Right cardiac atrium (tissue), 5 donors: ENCODE measurements at places on chromosomes 16 and 17.

DNA sequence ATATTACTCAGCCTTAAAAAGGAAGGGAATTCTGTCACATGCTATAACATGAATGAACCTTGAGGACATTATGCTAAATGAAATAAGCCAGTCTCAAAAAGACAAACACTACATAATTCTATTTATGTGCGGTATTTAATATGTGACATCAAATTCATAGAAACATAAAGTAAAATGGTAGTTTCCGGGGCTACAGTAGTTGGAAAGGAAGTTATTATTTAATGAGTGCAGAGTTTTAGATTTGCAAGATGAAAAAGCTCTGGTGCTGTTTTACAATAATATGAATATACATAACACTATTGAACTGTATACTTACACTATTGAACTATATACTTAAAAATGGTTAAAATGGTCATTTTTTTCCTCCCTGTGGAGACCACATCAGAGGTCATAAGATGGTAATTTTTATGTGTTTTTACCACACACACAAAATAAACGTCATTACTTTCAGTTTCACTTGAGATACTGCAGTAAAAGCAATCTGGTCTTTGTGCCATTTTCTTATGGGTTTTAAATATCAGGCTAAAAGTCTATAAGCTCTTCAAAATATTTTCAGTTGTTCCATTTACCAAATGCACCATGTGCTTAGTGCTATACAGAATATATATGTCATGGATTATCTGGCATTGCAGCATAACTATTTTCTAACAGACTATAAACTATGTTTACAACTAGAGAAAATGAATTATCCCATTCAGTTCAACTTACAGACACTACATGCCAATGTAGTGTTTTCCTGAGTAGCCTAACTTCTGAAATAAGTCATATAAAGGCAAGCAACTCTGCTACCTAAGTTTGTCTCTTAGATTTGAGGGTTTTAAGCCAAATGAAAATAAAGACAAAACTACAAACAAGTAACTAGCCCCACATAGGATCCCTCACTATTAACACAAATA, 90.9 kb downstream of the SPAG9 start:
- DNase-seq = no peak

- DNase-seq = no peak
These were observed 1.0 kb downstream of the ST3GAL2 start for GRCh38 chr16:70437582-70438557.

DNA sequence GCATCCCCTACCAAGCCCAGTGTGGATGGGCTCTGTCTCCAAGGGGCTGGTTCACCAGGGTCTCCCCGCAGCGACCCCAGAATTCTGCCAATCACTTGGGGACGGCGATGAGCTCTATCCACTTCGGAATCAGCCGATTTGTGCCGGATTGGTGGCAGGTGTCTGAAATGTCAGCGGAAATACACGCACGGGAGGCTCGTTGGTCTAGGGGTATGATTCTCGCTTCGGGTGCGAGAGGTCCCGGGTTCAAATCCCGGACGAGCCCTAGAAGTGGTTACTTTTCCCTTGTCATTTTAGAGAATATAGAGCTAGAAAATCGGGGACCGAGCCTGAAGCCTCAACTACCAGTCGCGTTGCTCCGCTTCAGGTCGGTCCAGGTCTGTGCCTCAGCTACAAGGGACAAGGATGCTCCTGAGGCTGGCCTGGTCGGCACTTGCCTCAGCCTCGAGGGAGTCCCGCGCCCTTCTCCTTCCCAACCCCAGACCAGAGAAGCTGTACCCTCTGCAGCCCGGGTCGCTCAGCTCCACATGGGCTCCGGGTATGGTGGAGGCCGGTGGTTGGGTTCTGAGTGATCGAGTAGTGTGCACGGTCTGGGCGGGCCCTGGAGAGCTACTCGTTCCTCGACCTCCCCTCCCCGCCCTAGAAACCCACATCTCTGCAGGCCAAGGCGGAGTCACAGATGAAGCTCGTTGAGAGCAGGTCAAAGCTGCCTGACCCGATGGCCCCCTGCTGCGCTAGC, 16.0 kb upstream of the OR1F1 start:
- no peak for DNase-seq

DNA sequence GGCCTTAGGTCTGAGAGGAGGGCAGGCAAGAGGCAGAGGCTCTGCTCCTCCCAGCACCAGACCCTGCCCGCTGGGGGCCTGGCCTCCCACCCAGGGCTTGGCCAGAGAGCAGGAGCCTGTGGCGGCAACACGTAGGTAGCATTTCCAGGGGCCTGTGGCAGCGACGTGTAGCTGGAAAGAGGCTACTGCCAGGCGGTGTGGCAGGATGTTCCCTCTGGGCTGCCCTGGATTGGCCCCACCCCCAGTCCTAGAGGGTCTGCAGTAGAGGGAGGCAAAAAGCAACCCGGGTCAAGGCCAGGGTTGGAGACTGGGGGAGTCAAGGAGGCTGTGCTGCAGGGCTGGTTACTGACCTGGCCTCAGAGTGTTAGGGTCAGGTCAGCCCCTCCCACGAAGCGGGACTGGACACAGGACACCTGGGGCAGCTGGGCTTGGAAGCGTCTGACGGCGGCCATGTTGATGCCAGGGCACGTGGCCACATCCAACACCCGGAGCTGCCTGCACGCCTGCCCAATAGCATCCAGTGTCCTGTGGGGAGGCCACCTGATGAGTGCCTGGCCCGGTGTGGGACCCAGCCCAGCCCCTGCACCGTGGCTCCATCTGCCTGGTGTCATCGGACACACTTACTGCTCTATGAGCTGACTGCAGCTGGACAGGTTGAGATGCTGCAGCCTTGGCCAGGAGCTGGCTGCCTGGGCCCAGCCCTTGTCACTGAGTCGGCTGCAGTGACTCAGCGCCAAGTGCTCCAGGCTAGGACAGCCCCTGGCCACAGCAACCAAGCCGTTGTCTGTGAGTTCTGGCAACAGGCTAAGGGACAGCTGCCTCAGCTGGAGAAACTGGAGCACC, 8.5 kb downstream of the ELMO3 start:
- peak; percentile 59 for DNase-seq

DNA sequence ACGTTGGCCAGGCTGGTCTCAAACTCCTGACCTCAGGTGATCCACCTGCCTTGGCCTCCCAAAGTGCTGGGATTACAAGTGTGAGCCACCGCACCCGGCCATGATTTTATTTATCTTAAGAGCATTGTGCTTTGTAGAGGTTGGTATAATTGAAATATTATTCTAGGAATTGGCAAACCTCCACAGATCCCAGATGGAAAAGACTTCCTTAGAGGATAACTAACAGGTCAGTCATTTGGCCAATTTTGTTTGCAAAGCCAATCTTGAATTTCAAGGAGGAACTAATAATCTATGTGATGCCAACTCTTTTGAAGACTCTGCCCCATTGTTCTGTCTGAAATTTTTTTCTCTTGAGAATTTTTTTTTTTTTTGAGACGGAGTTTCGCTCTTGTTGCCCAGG, 46.7 kb upstream of the SLC5A10 start:
- no peak for DNase-seq

DNA sequence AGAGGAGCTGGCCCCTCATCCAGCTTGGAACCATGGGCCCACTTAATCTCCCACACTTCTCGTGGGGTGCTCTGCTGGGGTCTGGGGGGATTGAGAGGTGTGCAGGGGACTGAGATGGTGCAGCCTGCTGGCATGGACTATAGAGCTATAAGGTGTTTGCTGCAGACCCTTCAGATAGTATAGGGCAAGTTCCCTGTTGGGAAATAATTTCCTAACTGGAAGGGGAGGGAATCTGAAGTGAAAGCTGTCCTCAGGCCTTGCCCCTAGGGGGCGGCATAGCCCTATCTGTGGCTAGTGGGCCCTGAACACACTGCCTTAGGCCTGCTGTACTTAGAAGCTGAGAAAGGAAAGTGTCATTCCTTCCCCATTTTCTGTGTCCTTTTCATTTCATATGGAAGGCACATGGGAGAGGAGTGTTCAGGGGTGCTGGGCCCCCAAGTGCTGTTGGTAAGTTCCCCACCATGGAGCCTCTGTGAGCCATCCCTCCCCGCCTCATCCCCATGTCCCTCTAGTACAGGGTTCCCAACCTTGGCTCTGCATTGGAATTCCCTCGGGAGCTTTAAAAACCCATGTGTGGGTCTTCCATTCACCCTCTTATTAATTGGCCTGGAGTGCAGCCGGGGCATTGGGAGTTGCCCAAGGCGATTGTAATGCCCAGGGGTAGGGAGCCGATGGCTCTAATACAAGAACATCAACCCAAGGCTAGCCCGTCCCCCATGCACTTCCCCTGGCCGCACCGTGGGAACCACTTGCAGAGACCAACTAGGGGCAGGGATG, 19.7 kb downstream of the GOSR2 start:
- peak; percentile 73 for DNase-seq

- DNase-seq = no peak
These were observed 16.0 kb upstream of the ARL4D start for GRCh38 chr17:43382776-43383175.

- DNase-seq = peak; percentile 95
These were observed 2.4 kb upstream of the FOXL1 start for GRCh38 chr16:86575754-86576557.

DNA sequence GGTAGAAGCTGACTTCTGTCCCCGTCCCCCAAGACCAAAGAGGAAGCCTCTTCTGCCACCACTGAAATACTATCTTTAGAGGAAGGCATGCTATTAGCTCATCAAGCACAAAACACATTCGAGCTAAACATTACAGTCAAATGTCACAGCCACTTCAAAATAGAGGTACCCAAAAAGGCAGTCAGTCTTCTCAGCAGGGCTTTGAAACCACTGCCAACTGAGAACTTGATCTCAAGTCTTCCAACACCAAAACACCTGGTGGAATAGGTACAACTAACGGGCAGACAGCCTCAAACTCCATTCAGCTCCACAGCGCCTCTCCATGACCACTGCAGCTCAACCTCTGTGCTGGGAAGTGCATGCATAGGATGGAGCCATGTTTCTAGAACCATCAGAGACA, 36.0 kb downstream of the ZFHX3 start:
- DNase-seq = no peak

DNA sequence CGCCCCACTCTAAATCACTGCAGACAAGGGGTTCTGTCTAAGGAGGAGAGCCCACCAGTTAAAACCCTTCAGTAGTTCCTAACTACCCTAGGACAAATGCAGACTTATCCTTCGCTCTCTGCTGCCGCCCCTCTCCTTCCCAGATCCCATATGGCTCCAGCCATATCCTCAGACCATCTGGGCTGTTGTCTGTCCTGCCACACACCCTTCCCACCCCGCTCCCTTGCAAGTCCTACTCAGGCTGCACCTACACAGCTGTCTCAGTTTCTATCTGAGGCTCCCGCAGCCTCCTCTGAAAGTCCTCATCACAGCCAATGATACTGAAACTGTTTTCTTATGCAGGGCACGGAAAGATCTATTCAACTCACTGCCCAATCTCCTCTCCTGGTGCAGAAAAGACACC, 720 bp upstream of the BCKDK start:
- DNase-seq = peak; percentile 12

- DNase-seq = no peak
These were observed 244.1 kb downstream of the STX8 start for GRCh38 chr17:9331279-9332131.

GRCh38 chr16:66832190-66832589, 1.4 kb upstream of the NAE1 start:
- no peak for DNase-seq

DNA sequence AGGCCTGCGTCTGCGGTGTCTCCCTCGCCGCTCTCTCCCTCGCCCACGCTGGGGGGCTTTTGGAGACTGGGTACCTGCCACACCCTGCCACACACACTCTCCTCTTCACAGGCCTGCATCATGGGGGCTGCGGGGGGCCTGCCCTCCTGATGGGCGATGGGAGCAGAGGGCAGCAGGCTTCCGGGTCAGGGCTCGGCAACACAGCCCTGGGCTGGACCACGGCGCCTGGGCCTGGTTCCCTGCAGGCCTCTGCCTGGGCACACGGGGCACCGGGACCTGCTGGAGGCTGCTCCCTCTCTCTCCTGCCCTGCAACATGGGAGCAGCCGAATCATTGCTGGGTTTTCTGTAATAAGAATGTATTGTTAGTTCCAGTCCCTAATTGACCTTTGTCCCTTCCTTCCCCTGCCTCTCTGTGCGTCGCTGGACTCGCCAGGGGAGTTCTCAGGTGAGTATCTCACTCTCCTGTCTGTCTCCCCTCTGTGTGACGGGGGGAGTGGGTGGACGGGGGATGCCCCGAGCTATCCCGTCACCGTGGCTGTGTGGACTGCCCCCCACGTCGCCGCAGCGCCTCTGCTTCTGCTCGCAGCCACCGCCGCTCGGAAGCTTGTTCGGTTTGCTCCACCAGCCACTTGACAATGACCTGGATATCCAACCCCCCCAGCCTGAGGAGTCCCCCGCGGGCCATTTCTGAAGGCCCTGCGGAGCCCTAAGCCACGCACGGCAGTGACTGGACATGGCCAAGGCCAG, 13.5 kb downstream of the NME3 start:
- DNase-seq = no peak

DNA sequence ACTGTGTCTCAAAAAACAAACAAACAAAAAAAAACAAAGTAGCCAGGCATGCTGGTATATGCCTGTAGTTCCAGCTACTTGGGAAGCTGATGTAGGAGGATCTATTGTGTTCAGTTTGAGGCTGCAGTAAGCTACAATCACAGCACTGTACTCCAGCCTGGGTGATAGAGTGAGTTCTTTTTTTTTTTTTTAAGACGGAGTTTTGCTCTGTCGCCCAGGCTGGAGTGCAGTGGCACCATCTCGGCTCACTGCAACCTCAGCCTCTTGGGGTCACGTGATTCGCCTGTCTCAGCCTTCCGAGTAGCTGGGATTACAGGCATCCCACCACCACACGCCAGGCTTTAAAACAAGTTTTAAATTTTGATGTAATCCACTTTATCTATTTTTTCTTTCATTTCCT, 80.2 kb upstream of the STAC2 start:
- no peak for DNase-seq

- no peak for DNase-seq
These were observed 46.3 kb upstream of the ICAM2 start for GRCh38 chr17:64066716-64067115.

GRCh38 chr16:27284865-27285675, 16.5 kb upstream of the NSMCE1 start:
- no peak for DNase-seq

GRCh38 chr17:9108146-9108545, 86.8 kb downstream of the NTN1 start:
- DNase-seq = no peak

DNA sequence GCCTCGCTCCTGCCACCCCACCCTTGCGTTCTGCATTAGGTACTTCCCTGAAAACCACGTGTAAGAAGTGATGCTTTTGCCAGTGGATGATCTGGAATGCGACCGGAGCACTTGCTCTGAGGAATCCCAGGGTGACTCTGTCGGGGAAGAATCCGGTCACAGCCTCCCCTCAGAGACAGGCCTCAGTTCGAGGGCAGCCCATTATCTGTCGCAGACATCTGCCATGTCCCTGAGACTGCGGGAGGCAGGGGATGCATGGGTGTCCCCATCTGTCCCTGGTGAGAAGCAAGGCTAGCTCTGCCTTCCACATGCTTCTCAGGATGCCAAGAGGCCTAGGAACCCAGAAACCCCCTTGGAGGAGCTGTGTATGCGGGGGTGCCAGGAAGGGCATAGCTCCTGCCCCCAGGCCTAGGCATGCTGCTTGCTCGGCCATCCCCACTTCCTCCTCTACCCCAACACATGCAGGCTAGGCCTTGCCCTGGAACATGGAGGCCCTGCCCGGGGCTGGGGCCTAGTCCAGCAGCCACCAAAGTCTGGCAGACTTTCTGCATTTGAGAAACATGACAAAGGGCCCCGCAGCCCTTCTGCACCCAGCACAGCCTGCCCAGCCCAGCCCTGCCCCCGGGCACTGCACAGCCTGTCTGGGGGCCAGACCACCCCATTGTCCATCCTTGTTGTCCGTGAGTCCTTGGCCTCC, 20.5 kb downstream of the MNT start:
- DNase-seq = no peak
